PC-3 (cell line): ENCODE measurements at places on chromosomes 6 and 20.

- H3K36me3 ChIP-seq: peaks cover 26% of the 10 kb centered on the region
- no peak for DNase-seq
- no peaks in the 10 kb centered on the region for H3K4me1 ChIP-seq
- H3K4me3 ChIP-seq: no peak overlapping the region
Observed at GRCh38 chr20:58706975-58707681, 14.5 kb downstream of the NPEPL1 start.

DNA sequence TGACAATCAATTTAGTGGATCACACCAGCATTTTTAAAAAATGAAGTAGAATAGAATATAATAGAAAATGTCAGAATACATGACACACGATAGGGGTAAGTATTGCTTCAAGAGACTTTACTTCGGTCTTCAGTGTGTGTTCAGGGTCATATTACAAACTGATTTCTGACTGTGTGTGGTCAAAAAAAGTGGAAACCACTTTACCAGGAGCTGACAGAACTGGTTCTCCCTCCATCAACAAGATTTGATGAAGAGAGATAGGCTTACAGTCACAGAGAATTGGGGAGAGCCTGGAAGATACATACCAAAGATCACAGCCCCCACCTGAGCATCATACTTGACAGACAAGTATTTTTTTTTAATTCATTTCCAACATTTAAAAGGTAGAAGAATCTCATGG lies 21.7 kb downstream of the ARMC2 start:
- H3K36me3 ChIP-seq: no peaks in the 10 kb centered on the region
- peak; percentile 44 for DNase-seq
- no peaks in the 10 kb centered on the region for H3K27me3 ChIP-seq
- H3K4me3 ChIP-seq: no peak overlapping the region
- H3K4me1 ChIP-seq: no peaks in the 10 kb centered on the region
- no peak overlapping the region for H3K27ac ChIP-seq

GRCh38 chr6:45630314-45630713 lies 252.6 kb upstream of the SUPT3H start:
- no peak for DNase-seq
- H3K36me3 ChIP-seq: no peaks in the 10 kb centered on the region
- peaks cover 29% of the 10 kb centered on the region for H3K4me1 ChIP-seq
- no peak overlapping the region for H3K27ac ChIP-seq
- H3K4me3 ChIP-seq: no peak overlapping the region

DNA sequence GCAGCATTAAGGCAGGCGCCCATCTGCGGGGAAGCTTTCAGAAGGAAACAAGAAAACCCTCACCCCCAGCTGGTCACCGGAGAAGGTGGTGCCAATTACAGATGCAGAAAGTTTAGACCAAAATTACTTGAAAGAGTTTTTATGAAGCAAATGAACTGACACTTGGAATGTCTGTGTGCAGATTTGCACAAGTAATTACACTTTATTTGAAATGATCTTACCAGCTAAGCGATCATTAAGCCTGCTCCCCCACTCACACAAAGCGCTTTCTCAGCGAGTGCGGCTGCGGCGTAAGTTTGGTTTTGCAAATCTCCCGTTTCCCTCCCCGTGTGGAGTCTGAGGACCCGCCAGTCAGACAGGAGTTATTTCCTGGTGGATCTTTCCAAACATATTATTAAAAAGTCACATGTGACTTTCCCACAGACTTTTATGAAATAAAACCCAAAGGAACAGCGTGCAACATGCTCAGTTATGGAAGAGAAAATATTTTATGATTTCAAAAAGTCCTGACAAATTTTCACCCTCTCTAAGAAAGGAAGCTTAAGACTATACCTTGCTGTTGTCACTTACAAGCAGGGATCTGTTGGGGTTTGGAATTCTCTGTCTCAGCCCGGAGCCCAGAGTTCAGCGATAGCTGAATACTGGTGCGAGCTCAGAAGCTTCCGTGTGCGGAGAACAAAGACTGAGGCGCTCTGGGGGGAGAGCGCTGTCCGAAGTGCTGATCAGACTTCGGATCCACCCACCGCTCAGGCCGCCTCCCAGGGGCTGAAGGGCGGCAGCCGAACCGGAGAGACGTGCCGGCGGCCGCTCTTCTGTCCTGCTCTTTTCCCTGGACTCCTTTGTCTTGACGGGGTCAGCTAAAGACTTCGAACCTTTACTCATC lies 2.7 kb upstream of the MYT1 start:
- H3K4me3 ChIP-seq: no peak overlapping the region
- DNase-seq: peak; percentile 29
- H3K27me3 ChIP-seq: peaks cover 61% of the 10 kb centered on the region
- H3K4me1 ChIP-seq: no peaks in the 10 kb centered on the region

- H3K4me1 ChIP-seq: peaks cover 38% of the 10 kb centered on the region
- H3K27me3 ChIP-seq: no peaks in the 10 kb centered on the region
- no peak overlapping the region for H3K27ac ChIP-seq
- no peak for DNase-seq
- no peak overlapping the region for H3K4me3 ChIP-seq
Observed at GRCh38 chr6:38234934-38235682, 404.6 kb downstream of the BTBD9 start.

DNA sequence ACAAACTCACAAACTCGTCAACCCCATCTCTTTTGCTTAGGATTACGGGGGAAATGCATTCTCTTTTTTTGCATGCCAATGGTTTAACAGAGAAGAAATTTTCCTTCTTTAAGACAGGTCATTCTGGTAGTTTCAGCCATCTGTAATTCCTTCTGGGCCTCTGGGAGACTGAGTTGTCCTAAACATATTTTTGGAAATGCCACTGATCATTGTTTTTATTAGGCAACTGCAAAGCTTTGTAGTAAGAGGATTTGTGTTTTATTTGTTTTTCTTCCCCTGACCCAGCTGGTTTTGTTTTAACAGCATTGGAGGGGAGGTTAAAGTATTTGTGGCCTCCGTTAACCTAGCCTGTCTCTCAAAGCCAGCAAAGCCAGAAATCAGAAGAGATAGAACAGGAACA lies 73.1 kb upstream of the ISM1 start:
- no peak for DNase-seq
- H3K36me3 ChIP-seq: no peaks in the 10 kb centered on the region
- no peaks in the 10 kb centered on the region; the same call in 1 of the 2 replicates for H3K27me3 ChIP-seq
- H3K4me1 ChIP-seq: no peaks in the 10 kb centered on the region

- H3K36me3 ChIP-seq: no peaks in the 10 kb centered on the region
- H3K27ac ChIP-seq: no peak overlapping the region
- no peak overlapping the region for H3K4me3 ChIP-seq
- peaks cover 30% of the 10 kb centered on the region for H3K27me3 ChIP-seq
- no peaks in the 10 kb centered on the region for H3K4me1 ChIP-seq
- peak; percentile 47 for DNase-seq
Observed at GRCh38 chr6:23890543-23891227, 235.3 kb upstream of the NRSN1 start.

GRCh38 chr6:136608991-136609390 lies 58.8 kb upstream of the MAP7 start:
- peaks cover 43% of the 10 kb centered on the region for H3K4me1 ChIP-seq
- H3K27ac ChIP-seq: peak overlapping the region; percentile 97
- peak; percentile 50 for DNase-seq
- H3K27me3 ChIP-seq: no peaks in the 10 kb centered on the region
- H3K4me3 ChIP-seq: no peak overlapping the region
- H3K36me3 ChIP-seq: no peaks in the 10 kb centered on the region

- peaks cover 65% of the 10 kb centered on the region for H3K4me1 ChIP-seq
- peak; percentile 98 for DNase-seq
- peak overlapping the region; percentile 43 for H3K4me3 ChIP-seq
- H3K36me3 ChIP-seq: no peaks in the 10 kb centered on the region
Observed at GRCh38 chr20:58131551-58132142, 96.8 kb downstream of the ANKRD60 start.

DNA sequence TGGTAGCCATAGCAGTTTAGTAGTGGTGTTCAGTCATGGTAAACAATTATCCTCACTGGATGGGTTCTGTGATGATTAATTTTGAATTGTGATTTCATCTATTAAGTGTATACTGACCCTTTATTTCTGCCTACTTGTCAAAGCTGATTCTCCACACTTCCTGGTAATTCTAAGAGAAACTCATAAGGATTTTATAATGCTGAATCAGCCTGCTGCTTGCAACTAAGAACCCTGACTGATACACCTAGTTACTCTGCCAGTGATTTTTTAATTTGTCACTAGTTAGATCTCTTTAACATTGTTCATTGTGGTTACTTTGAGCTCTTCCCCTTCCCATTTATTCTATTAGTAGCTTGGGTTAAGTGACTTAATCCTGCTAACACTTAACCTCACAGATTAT lies 8.6 kb downstream of the CDC40 start:
- no peak overlapping the region for H3K4me3 ChIP-seq
- no peaks in the 10 kb centered on the region for H3K4me1 ChIP-seq
- no peaks in the 10 kb centered on the region for H3K27me3 ChIP-seq
- no peak overlapping the region for H3K27ac ChIP-seq
- peak; percentile 4 for DNase-seq

DNA sequence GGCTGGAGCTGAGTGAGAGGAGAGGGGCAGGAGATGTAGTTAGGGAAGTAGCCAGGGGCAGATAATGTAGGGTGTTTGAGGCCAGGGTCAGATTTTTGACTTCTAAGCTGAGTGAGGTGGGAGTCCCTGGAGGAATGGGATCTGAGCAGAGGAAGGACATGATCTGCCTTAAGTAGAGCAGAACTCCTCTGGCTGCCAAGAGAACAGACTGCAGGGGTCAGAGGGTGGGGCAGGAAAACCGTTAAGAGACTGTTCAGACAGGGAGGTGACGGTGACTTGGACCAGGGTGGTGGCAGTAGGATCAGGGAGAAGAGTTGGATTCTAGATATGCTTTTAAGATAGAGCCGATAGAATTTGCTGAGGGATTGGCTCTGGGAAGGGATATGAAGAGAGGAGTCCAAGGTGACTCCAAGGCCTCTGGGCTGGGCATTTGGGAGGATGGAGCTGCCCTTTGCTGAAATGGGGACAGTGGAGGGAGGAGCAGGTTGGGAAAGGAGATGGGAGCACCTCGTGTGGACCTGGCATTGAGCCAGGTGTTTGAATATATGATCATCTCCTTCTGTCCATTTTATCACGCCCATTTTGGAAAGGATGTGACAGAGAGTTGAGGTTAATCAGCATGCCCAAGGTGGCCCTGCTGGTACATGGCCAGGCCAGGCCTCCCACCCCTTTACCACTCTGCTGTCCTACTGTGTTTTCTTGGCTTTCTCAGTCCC lies 18.8 kb downstream of the EYA2 start:
- DNase-seq: no peak
- no peaks in the 10 kb centered on the region for H3K36me3 ChIP-seq
- H3K4me1 ChIP-seq: no peaks in the 10 kb centered on the region
- no peak overlapping the region for H3K4me3 ChIP-seq
- H3K27me3 ChIP-seq: peaks cover 43% of the 10 kb centered on the region
- no peak overlapping the region for H3K27ac ChIP-seq

- H3K27me3 ChIP-seq: peaks cover 37% of the 10 kb centered on the region
- H3K27ac ChIP-seq: no peak overlapping the region
- H3K36me3 ChIP-seq: no peaks in the 10 kb centered on the region
- peaks cover 18% of the 10 kb centered on the region; the same call in 1 of the 2 replicates for H3K4me1 ChIP-seq
- H3K4me3 ChIP-seq: no peak overlapping the region
Observed at GRCh38 chr20:25061821-25062530, 4.0 kb upstream of the ACSS1 start.

DNA sequence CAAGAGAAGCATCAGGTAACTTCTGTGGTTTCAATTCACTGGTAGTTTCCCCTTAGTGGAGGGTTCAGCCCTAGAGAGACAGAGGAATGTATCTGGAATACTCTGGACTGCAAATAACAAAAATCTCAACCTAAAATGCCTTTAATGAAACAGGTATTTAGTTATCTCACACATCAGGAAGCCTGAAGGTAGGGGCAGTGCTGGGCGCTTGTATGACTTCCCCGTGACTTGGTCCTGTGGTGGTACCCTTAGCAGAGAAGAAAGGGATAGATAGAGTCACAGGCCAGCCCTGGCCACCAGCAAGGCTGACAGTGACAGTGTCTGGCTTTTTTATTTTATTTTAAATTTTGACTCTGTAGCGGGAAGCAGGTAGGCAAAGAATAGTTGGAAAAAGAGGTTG lies 14.9 kb downstream of the LRRC1 start:
- no peaks in the 10 kb centered on the region for H3K27me3 ChIP-seq
- H3K4me1 ChIP-seq: peaks cover 29% of the 10 kb centered on the region
- DNase-seq: no peak
- no peak overlapping the region for H3K27ac ChIP-seq
- H3K36me3 ChIP-seq: no peaks in the 10 kb centered on the region
- H3K4me3 ChIP-seq: no peak overlapping the region

- peak overlapping the region; percentile 37 for H3K27ac ChIP-seq
- DNase-seq: peak; percentile 77
- H3K4me3 ChIP-seq: peak overlapping the region; percentile 79
- peaks cover 20% of the 10 kb centered on the region for H3K4me1 ChIP-seq
- H3K27me3 ChIP-seq: peaks cover 16% of the 10 kb centered on the region
- no peaks in the 10 kb centered on the region for H3K36me3 ChIP-seq
Observed at GRCh38 chr20:8020314-8021079, 936 bp upstream of the TMX4 start.

DNA sequence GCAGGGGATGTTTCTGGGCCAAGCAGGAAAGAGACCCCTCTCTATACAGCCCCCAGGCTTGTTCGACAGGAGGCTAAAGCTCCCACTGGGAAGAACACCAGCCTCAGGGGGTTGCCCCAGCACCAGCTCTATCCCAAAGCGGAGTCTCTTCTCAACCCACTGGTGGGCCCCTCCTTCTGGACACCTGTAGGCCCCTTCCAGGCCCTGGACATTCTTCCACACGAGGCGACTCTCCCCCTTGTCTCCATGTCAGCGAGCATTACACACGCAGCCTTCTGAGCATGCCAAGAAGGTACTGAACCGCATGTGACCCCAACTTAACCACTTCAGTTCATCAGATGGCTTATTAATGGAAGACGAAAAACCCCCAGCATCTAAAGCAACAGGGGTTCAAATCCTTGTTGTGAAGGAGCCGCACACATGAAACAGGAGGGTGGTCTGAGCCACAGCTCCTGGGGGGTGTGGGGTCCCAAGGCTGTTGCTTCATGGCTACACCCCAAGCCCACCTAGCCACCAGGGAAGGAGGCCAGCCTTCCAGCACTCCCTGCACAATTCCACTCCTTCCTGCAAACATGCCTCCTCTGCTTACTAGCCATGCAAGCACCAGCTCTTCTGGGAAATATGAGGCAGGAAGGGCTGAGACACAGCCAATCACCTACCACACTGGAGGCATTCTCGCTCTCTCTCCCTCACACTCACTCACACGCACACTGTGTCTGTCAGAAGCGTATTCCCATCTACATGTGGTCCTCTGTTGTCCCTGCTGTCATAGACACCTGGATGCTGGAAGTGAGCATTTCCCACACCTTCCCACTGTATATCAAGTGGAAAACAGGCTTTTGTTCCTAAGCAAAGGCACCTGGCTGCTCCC lies 104.5 kb downstream of the NOL4L start:
- no peak overlapping the region for H3K27ac ChIP-seq
- DNase-seq: no peak
- peaks cover 17% of the 10 kb centered on the region for H3K4me1 ChIP-seq
- H3K4me3 ChIP-seq: no peak overlapping the region
